ENCODE measurements at places on chromosomes 13 and 19.

DNA sequence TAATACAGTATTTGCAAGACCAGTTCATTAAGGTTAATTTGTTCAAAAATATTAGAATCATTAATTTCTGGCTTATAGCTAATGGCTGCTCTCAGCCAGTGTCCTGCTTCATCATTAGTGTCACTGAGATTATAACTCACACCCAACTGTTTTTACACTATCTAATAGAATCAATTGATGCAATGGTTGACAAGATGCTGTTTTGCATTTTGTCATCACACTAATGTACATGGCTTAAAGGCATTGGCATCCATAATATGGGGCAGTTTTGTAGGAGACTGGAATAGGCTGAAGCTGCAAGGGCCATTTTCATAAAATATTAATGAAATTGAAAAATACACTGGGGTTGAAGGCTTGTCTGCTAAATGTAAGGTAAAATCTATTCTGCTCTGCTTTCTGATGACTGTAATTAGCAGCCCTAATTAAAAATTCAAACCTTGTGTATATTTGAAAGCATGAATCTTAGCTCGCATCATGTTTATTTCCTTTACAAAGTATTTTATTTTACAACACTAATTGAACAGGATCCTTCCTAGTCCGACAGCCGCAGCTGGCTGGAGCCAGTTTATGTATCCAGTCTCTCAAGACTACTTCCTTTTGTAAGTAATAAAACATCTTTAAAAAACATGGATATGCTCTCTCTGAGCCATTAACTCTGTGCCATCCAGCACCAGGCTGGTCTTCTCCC is 296.7 kb downstream of the POU4F1 start:
- DNase-seq: no peak

DNA sequence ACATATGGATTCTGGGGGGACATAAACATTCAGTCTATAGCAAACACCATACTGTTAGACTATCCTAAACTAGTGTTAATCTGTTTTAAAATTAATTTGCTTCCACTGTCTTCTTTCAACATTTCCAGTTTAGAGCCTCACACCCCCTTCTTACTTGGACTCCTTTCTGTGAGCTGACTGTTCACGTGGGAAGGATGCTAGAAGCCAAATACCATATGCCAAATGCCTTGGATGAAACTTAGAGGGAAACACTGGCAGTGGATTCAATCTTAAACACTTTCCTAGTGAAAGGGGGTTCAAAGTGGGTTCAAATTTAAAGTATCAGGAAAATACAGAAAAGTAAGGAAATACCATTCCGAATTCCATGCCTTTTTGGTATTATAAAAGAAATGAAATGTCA is 113.6 kb downstream of the HS6ST3 start:
- no peak for DNase-seq

GRCh38 chr19:55383279-55384130 is 587 bp downstream of the TMEM238 start:
- DNase-seq: no peak

- no peak for DNase-seq
Measured at GRCh38 chr13:104648291-104648690, 1582.1 kb upstream of the SLC10A2 start.

DNA sequence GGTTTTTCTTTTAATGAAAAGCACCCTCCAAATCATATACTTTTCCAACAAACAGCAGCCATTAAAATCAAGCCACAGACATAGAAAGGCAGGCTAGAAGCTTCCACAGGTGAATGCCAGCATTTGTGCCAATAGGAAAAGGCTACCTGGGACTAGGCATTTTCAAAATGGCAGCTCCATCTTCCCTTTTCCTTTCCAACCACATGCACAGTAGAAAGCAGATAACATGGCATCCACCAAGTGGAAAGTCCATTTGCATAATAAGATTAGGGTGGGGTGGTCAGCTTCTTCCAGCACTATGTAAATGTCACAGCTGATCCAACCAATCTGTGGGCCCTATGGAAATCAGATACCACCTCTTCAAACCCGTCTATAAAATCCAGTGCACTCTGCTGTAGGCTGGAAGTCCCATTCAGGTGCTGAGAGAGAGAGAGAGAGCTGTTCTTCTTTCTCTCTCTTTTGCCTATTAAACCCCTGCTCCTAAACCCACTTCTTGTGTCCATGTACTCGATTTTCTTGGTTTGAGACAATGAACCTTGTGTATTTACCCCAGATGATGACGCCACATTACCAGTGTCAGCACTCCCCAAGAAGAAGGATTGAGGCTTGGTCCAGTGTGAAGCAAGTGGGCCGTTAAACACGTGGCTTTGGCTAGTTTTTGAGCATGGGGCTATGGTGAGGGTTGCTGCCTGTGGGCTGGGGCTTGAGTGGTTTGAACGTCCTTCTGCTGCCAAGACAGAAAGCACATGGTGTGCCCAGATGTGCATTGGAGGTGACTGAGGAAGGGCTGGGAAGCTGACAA is 24.2 kb upstream of the IGFL1 start:
- no peak for DNase-seq

DNA sequence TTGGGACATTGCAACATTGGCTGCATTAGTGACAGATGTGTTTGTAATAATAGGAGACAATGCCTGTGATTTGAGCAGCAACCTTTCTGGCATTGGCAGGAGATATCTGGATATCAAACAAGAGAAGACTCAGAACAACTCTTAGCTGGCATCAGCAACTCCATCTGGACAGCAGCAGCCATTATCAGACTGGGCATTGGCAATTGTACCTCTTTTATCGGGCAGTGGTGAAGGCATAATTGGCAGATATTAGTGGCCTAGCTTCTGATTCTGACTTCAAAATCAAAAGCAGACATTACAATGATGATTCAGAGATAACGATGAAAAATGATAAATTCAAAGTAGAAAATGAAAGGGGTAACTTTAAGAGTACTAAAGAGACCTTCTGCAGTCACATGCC is 1193.7 kb downstream of the EFNB2 start:
- no peak for DNase-seq

- DNase-seq: no peak
Measured at GRCh38 chr13:93786846-93787489, 560.4 kb downstream of the GPC6 start.

GRCh38 chr13:106796280-106797047 is 228.5 kb upstream of the ARGLU1 start:
- DNase-seq: no peak

DNA sequence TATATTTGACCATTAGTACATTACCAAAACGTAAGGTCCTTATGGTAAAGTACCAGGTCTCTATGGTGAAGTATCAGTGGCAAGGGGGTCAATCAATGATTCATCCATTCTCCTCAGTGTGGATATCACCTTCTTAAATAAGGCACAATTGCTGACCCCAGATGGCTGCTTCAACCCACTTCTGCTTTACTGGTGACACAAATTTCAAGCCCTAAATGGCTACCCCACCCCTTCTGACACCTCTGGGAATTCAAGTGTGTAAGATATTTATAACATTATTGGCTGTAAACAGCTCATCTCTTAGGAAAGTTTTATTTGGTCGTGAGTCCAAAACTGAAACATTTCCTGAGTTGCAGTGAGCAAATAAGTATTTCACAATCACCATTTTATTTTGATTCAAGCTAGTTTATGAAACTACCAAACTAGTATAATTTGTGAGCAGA is 7.9 kb upstream of the WBP4 start:
- DNase-seq: no peak

DNA sequence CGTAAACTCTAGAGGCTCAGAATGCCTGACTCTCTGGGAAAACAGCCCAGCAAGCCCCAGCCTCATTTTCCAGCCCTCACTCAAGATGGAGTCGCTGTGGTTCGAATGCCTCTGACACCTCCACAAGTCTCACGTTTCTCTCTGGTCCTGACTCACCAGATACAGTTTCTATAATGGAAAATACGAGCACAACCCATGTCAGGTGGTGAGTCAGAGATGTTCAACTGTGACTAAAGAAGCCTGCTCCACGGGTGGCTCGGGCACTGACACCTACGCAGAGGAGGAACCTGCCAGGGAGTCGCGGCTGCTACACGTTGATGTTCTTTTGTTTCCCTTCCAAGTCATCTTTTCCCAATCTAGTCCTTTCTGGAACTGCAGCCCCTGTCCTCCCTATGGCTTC is 87.1 kb upstream of the STK24 start:
- DNase-seq: no peak

DNA sequence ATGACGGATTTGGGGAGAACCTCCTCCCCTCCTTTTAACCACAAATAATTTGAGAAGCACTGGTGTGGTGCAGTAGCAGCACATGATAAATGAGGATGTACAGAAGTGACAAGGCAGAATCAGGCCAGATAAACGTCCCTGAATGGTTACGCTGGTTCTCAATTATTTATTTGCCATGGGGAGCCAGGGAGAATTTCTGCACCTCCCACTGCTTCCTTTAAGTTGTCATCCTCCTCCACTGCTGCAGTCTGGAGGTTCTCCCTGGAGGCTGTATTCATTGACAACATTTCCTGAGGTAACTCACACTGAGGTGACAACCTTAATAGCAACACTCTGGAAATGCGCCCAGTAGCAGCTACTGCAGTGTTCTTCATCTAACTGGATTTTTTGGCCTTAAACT is 308.9 kb upstream of the SLITRK1 start:
- DNase-seq: no peak

GRCh38 chr13:110422913-110423688 is 116.0 kb downstream of the COL4A2 start:
- DNase-seq: no peak

DNA sequence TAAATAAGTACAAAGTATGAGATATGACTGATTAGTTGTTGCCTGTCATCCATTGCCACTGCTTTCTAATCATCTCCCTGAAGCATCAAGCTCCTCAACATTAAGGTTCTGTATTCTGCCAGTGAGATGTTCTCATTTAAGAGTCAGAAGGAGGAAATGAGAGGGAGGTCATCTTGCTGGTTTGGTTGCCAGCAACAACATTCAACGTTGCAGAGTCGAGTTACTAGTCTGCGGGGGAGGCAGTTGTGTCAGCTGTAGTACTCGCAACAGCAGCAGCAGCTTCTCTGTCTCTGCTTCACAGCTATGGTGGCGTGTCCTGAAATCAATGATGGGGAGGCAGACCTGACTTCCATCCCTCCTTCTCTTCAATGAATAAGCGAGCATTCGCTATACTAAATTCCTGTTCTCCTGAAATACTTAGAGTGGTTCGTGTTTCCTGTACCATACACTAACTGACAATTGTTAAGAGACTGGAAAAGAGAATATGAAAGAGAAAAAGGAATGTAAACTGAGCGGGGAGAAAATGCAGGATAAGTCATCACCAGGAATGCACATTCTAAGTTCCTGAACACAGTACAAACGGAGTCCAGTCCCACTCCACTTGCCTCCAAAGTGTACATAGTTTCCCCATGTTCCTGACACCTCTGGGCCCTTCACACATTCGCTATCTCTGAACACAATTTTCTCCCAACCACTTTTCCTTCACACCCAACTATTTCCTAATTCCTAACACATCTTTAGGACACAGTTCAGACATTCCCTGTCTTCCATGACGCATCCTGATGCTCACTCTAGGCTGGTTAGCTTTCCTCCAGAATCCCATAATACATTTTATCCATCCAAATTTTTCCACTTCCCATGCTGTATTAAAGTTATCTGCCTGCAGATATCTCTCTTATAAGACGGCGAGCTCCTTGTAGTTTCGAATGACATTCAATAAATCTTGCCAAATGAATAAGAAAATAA is 263.0 kb downstream of the KLF12 start:
- DNase-seq: no peak

DNA sequence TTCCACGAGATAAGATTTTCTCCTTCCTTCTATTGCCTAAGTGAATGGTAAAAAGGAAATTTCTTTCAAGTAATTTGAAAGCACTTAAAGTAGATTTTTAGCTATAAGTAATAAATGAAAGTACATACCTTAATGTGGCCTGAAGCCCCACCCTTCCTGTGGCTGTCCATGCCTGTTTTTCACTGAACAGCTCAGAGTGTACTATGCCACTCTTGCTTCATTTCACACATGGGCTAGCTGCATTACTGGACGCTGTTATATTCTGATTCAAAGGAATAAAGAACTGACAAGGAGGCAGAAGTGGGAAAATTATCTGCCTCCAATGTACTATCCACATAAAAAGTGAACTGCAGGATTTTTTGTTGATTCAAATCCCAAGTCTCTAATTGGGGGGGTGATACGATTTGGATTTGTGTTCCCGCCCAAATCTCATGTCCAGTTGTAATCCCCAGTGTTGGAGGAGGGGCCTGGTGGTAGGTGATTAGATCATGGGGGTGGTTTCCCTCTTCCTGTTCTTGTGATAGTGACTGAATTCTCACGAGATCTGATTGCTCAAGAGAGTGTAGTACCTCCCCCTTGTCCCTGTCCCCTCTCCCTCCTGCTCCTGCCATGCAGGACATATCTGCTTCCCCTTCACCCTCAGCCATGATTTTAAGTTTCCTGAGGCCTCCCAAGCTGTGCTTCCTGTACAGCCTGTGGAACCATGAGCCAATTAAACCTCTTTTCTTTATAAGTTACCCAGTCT is 154.7 kb upstream of the SGCG start:
- DNase-seq: no peak

GRCh38 chr13:51800486-51800885 is 3.5 kb downstream of the DHRS12 start:
- no peak for DNase-seq

GRCh38 chr13:103883164-103883563 is 816.9 kb upstream of the SLC10A2 start:
- DNase-seq: no peak

DNA sequence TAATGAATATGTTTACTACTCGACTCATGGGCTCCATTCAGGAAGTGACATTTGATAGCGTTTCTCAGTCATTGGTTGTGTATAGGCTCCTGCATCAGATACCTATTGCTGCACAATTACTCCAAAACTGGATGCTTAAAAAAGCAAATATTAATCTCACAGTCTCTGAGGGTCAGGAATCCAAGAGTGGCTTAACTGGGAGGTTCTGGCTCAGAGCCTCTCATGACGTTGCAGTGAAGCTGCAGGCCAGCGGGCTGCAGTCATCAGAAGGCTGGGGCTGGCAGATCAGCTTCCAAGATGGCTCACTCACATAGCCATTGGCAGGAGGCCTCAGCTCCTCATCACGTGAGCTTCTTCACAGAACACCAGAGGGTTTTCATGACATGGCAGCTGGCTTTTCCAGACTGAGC is 525.1 kb upstream of the NBEA start:
- DNase-seq: no peak

GRCh38 chr13:33490461-33491327 is 205.1 kb upstream of the STARD13 start:
- DNase-seq: no peak

- no peak for DNase-seq
Measured at GRCh38 chr19:14528419-14529253, 758 bp upstream of the TECR start.

- no peak for DNase-seq
Measured at GRCh38 chr19:10392120-10392519, 11.2 kb downstream of the CDC37 start.

DNA sequence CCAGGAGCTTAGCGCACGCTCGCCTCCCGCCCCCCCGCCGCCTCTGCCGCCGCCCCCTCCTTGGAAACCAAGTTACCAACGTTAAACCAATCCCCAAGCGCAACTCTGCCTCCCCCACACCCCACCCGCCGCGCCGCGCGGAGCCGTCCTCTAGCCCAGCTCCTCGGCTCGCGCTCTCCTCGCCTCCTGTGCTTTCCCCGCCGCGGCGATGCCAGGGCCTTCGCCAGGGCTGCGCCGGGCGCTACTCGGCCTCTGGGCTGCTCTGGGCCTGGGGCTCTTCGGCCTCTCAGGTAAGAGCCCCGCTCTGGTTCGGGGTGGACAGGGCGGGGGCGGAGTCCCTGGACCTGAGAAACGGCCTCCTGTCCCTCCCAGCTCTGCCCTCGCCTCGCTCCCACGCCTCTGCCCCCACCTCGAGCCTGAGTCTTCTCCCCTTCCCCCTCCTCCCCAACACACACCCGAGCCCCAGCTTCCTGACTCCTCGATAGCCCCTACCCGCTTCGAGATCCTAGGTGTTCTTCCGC is at the start of gene ICAM5:
Gene ICAM5, plus strand, starts transcription at position 117 of the 521 bp plus-strand sequence. Its CDS starts 92 bp downstream, at position 209.
- DNase-seq: peak; percentile 66

GRCh38 chr19:3668331-3669081 is 31.8 kb downstream of the PIP5K1C start:
- DNase-seq: no peak
